ENCODE measurements at places on chromosomes 13 and 19. TPM values are rescaled to one million over a fixed set of nuclear protein-coding genes. Genes with fewer than 3 reads are reported as not detected.

LYPD5 gene
- 0.53 TPM for total RNA-seq

MYO16 gene
- not detected for total RNA-seq

KIR2DL1 gene
- not detected for total RNA-seq

KLF2 gene
- 6.0 TPM for total RNA-seq

NCR1 gene
- not detected for total RNA-seq

VSTM2B gene
- not detected for total RNA-seq

SMIM44 gene
- not detected for total RNA-seq

CDX2 gene
- not detected for total RNA-seq

AP1M2 gene
- not detected for total RNA-seq

CYP4F11 gene
- not detected for total RNA-seq

NCAN gene
- not detected for total RNA-seq

URAD gene
- not detected for total RNA-seq

SH2D3A gene
- 0.20 TPM for total RNA-seq

NFIX gene
- 23.3 TPM for total RNA-seq

CADM4 gene
- total RNA-seq = 4.3 TPM

NLRP4 gene
- not detected for total RNA-seq

YIF1B gene
- 78.7 TPM for total RNA-seq

RTBDN gene
- total RNA-seq = not detected

GIPR gene
- not detected for total RNA-seq

CGB8 gene
- total RNA-seq = not detected

ZNF763 gene
- 1.9 TPM for total RNA-seq

PTPRS gene
- total RNA-seq = 11.9 TPM

CYP4F8 gene
- not detected for total RNA-seq

CLDND2 gene
- total RNA-seq = not detected

IL4I1 gene
- total RNA-seq = 3.3 TPM

ZNF841 gene
- 11.3 TPM for total RNA-seq

RGCC gene
- total RNA-seq = 40.4 TPM

HS6ST3 gene
- total RNA-seq = 0.46 TPM

YJU2 gene
- total RNA-seq = 20.4 TPM

ZIC5 gene
- not detected for total RNA-seq

TPTE2 gene
- not detected for total RNA-seq

CGB2 gene
- total RNA-seq = not detected
